Transverse colon (tissue), 4 donors: ENCODE measurements at places on chromosomes 5 and 9.

GRCh38 chr5:138837160-138837559, 38.0 kb downstream of the LRRTM2 start:
- DNase-seq = no peak

GRCh38 chr5:124704594-124705284, 41.7 kb downstream of the ZNF608 start:
- DNase-seq = no peak

DNA sequence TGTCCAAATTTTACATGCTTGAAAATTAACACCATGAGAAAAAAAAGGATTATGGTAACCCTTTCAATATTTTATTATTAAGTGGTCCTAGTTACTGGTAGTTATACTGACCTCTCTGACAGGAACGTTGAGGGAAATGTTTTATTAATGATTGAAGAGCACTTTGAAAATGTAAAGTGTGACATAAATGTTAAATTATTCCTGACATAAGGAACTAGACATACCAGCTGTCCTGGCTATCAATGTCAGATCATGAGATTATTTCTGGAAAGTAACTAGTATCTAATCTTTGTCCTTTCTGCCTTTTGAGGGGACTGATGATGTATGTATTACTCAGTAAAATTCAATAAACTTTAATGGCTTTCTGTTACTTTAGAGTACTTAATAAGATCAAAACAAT, 1538.5 kb upstream of the CDH6 start:
- DNase-seq = no peak

GRCh38 chr5:107320846-107321245, 349.9 kb downstream of the EFNA5 start:
- DNase-seq = no peak

DNA sequence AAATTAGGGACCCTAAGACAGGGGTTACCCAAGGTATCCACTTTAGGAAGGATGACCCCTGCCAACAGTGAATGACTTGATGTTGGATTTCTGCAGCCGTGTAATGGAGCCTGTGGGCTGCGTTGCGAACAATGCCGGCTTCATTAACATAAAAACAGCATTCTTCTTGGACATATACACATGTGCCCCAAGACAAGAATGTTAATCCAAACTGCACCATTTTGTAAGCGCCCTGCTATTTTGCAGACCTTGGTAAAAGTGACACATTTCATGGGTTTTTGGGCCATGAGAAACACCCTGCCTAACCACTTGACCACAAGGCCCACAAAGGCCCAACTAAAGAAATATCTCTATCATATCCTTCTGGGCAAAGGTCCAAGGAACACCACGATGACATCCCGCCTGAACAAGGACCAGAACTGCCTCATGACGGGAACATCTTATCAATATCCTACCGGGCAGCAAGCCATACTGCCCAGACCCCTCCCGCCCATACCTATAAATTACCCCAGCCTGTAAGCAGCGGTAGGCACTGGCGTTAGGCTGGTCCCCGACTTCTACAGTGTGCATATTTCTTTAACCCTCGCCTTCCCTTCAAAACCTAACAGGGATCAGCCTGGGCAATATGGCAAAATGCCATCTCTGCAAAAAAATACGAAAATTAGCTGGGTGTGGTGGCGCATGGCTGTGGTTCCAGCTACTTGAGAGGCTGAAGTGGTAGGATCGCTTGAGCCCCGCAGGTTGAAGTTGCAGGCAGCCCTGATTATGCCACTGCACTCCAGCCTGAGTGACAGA, 9.7 kb upstream of the PDCD1LG2 start:
- DNase-seq = no peak

DNA sequence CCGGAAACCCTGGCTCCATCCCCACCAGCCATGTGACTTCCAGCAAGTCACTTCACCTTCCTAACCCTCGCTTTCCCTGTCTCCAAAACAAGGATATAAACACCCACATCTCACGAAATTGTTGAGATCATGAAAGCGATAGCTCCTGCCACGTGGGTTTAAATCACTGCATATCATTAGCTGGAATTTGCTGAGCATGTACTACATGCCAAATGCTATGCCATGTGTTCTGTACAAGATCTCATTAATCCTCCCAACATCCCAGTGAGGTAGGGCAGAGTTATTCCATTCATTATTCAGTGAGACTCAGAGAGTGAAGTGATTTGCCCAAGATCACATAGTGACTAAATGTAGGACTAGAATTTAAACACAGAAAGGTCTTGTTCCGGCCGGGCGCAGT, 29.2 kb upstream of the HRH2 start:
- DNase-seq = no peak

- DNase-seq = no peak
These were observed 2022.9 kb upstream of the CDH6 start for GRCh38 chr5:29170599-29170998.

GRCh38 chr5:171311322-171312077, 2.5 kb downstream of the TLX3 start:
- no peak for DNase-seq

DNA sequence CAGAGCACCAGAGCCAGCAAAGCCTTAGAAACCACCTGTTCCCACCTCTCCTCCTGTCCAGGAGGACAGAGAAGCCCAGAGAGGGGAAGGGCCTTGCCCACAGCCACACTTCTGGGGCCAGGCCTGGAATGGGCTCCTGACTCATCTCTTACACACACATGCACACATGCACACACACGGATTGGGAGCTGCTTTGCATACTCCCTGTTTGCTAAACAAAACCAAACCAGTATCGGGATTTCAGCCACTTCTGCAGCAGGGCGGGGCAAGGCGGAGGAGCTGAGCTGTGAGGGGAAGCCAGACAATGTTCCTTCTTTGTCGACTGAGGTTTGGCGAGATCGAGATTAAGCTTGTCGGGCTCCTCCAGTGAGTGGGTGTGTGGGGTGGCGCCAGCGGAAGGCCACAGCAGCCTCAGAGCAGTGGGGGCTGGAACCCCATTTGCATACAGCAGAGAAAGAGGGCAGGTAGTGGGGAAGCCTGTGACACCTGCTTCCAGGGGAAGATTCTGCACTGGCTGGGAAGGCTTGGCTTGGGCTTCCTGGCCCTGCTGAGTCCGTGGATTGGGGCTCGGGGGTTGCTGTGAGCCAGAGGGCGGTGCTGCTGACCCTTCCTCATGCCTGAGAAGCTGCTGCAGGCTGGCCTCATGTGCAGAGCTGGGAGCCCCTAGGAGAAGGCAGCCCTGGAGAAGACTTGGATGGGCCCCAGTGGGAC, 16.1 kb downstream of the GFI1B start:
- peak; percentile 36 for DNase-seq

DNA sequence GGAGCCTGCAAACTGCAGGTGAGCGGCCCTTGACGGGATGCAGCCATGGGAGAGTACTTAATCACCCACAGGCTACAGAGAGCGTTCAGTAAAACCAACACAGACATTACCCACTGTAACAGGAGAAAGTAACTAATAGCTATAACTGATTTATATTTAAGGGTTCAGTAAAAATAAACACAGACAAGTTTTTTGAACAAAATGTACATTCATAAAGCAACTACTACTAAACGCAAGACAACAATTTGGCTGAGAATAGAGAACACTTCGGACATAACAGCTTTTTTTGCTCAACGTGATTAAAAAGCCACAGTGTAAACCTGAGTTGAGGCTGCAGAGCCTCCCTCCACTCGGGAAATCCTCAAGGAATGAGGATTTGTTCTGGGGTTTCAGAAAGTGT, 61.7 kb downstream of the LIFR start:
- no peak for DNase-seq

DNA sequence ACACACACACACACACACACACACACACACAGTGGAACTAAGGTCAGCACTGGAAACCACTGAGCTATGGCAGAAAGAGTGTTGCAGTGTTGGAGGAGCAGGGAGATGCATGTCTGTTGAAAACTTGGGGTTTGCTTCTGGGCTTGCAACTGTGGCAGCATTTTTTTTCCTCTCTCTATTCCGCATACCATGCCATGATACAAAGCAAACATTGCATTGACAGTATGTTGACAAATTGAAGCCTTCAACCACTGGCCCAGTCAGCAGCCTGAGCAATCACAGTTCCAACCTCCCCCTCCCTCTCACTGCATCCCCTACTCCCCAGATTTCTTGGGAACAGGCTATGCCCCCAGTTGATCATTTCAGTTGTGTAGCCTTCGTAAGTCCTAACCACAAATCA, 478.1 kb upstream of the WWC1 start:
- DNase-seq = no peak

DNA sequence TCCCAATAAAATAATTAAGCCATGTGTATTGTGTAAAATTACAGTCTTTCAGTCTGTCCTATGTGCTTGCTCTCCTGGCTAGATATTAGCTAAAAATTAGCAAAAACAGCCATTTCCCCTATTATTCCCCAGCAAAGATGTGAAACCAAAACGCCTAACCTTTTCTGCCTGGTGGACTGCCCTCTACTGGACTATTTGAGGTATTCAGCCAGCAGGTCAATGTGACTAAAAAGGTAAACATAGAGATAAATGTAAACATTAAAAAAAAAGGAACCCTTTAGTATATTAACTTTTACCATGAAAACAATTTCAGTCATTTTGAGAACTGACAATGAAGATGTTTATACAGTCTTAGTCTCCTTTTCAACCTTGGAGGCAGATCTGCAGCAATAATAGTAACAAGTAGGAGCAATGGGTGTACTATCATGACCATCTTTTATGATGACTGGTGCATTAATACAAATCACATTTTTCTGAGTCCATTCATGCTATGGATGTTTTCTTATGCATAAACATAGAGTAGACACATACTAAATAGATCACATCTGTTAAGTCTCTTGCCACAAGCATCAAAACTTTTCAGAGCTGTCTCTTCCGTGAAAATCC, 10.1 kb downstream of the ATG12 start:
- peak; percentile 15 for DNase-seq

GRCh38 chr5:2848619-2849018, 97.1 kb upstream of the IRX2 start:
- no peak for DNase-seq
